Stimulated activated CD8-positive, alpha-beta memory T cell treated with anti-CD3 and anti-CD28 coated beads, Interleukin-4, amount 100 ng/mL, for 48 hours (primary cell): ENCODE measurements at places on chromosomes 12 and 14.
A peak's percentile ranks its signal among the peaks of the same experiment; 100 is the strongest.

- DNase-seq: no peak
These were observed 430.0 kb downstream of the ZFP36L1 start for GRCh38 chr14:68362846-68363245.

- peak; percentile 14 for DNase-seq
These were observed 11.4 kb downstream of the AGAP2 start for GRCh38 chr12:57726884-57727757.

DNA sequence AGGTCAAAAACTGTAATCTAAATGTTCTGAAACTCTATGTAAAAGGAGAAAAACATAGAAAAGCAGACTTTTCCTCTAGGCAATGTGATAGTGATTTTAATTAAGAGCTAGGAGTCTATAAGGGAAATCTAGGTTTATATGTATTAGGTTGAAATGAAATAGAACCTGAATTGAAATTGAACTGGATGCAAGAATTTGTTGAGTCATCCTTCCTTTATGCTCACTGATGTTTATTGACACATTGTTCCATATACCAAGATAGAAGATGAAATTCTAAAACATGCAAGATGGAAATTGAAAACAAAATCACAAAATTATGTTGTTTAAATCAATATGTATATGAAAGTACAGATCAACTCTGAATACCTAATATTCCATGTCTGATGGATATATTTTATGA lies 170.4 kb upstream of the FLRT2 start:
- no peak for DNase-seq

GRCh38 chr12:27060740-27061139 lies 21.6 kb downstream of the C12orf71 start:
- DNase-seq: no peak

DNA sequence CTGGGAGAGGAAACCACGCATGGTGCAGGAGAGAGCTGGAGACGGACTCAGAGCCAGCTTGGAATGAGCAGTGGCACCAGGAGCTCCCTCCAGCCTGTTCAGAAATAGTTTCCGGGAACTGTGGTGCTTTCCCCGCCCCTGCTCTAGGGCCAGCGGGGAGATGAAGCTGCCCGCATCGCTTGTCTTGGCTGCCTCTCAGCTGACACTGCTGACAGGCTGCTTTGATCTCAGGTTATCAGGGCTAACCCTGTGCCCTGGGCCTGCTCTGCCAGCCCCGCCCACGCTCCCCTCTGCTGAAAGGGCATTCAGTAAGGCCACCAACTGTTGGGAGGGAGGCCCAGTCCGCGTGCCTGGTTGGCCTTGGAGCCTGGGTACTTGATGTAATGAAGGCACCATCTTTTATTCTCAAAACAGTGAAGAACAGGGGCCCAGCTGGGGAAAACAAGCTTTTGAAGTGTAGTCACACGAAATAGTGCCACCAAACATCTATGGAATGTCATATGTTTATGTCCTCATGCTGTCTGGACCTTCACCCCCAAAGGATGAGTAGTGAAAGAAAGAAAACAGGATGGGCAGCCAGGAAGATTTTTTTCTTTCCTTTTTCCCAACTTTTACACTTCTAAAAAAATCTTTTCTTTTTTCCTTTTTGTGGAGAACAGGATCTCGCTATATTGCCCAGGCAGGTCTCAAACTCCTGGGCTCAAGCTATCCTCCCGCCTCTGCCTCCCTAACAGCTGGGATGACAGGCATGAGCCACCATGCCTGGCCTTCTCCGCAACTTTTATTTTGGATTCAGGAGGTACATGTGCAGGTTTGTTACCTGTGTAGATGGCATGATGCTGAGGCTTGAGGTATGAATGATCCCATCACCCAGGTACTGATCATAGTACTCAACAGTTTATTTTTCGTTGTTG lies 115.9 kb upstream of the TBX3 start:
- DNase-seq: no peak

GRCh38 chr14:85527006-85527405 lies 2.9 kb upstream of the FLRT2 start:
- DNase-seq: no peak

- DNase-seq: no peak
These were observed 68.2 kb upstream of the CLMN start for GRCh38 chr14:95387826-95388445.

DNA sequence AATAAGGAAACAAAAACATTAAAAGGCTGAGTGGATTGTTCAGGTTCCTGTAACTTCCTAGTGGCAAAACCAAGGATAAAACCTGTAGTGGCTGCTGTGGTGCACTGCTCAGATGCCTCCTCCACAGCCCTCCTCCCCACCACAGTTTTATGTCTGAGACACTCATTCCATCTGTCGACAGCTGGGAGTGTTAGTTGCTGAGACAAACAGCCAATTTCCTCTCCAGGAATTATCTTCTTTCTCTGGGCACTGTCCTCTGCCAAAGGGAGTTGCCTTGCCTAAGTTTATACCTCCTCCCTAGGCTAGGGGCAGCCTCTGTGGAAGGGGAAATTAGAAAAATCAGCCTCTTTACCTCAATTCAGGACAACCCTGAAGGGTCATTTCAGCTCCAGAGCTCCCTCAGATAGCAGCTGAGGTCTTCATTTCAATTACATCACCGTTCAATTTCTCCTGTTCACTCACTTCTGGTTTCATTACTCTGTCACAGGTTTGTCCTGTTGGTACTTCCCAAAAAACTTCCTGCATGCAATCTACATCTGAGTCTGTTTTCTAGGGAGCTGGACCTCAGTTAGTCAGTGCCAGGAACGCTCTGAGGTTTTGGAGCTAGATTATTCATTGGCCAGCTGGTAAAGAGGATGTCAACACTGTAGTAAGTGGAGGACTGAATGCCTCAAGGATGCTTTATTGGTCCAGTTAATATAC lies 74.9 kb upstream of the ATP2B1 start:
- DNase-seq: no peak
